ENCODE measurements at places on chromosomes 7 and 10.

- no peak for DNase-seq
These were observed 569.4 kb downstream of the SUGCT start for GRCh38 chr7:40704172-40704571.

DNA sequence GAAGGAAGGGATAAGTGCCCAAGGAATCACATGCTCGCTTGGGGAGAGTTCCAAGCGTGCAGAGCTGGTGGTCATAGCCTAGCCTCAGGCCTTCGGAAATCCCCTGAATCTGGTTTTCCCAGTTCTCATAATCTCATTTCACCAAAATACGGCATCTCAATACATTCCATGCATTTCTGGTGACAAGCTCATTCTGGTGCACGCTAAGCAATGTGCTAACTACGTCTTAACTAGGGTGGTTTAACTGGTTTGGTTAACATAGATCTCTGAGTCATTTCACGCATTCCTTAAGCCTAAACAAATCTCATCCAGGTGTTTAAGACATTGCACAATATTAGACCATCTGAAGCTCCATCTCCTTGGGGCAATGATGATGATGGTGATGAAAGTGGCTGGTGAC, 72.9 kb upstream of the STEAP1B start:
- peak; percentile 80 for DNase-seq

GRCh38 chr7:82050792-82051191, 280.9 kb upstream of the HGF start:
- no peak for DNase-seq

DNA sequence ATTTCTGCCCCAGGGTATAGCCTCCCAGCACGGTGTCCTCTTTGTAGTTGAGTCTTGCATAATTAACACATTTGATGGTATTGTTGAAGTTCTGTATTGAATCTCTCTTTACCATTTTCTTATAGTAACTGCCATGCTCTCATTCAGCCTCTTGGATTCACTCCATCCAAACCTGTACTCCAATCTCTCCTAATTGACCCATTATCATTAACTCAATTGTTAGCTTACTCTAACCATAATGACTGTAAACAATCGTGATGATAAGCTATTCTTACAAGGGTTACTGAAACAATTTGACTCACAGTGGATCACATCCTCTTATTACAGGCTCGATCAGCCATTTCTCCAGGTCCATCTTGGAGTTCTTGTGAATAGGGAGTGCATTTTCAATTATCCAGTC, 191.9 kb upstream of the AGK start:
- DNase-seq: no peak

- DNase-seq: no peak
These were observed 244.6 kb upstream of the MGMT start for GRCh38 chr10:129222436-129222835.

- no peak for DNase-seq
These were observed 995.3 kb downstream of the SORCS1 start for GRCh38 chr10:106169241-106169640.

DNA sequence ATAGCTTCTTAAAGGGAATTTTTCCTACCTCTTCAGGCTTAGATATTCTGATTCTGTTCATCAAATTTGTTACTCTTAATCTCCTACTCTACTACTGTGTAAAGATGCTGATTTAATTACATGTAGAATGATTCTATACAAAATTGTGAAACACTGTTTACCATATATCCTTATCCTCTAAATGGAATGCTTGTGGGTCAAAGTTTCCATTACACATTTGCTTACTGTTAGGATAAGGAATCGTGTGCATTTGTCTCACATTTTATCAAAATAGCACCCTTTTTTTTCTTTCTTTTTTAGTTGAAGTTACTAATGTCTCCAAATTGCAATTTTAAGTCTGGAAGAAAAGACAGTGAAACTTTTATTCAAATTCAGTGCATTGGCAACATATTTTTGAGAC, 65.3 kb downstream of the TFEC start:
- no peak for DNase-seq

DNA sequence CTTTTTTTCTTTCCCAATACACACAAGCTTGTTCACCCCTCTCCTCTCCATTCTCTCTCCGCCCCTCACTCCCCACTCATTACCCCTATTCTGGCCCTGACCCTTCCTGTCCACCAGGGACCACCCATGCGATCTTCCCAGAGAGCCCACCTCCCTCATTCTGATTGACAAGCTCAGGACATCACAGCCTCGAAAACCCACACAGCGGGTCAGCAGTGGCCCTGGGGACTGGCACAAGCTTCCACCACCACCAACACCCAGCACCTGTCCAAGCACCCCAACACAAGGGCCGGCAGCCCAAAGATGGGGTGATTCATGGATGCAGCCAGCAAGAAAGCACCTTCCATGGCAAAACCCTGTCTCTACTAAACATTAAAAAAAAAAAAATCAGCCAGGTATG, 50.0 kb upstream of the USP6NL start:
- DNase-seq: no peak

DNA sequence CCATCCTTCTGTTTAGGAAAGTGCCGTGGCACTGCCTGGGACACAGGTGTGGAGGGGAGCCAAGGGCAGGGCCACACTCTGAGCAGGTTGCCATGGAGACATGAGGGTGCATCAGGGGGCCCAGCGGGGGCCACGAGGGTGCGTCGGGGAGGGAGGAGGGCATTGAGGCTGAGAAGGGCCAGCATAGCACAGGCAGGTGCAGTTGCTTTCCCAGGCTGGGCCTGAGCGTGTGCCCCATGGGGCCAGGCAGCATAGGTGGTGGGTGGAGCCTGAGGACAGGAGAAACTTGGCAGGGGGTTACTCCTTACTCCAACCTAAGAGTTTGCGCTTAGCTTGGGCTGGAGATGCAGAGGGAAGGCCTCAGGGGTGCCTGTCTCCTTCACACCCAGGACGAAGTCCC, 15.2 kb downstream of the YKT6 start:
- DNase-seq: no peak

DNA sequence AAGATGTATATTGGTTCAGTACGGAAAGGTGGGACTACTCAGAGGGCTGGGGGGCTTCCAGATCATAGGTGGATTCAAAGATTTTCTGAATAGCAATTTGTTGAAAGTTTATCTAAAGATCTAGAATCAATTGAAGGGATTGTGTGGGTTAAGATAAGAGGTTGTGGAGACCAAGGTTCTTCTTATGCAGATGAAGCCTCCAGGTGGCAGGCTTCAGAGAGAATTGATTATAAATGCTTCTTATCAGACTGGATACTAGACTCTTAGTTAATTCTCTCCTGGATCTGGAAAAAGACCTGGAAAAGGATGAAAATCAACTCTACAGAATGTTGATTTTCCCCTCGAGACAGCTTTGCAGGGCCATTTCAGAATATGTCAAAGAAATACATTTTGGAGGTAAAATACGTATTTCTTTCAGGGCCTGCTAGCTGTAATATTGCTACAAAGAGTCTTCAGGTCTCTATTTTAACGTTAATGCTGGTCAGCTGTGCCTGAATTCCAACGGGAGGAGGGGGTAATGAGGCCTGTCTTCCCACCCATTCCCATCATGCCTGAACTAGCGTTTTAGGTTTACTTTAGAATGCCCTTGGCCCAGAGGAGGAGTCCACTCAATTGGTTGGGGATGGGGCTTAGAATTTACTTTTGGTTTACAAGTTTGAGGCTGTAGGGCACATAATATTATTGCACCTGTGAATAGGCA, 12.8 kb upstream of the GPR15LG start:
- no peak for DNase-seq

DNA sequence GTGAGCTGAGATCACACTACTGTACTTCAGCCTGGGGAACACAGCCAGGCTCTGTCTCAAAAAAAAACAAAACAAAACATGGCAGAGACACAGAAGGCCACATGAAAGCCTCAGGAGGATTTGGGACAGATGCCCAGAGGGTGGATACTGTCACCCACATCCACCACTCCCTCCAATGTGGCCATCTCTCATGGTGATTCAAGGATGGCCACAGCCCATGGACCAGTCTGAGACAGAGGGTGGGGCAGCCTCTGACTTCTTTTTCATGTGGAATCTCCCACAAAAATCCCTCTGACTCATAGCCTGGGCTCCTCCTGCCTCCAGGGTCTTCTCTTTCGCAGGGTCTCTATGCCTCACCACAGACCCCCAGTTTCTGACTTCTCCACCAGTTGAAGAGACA, 59.0 kb upstream of the GTF2I start:
- peak; percentile 77 for DNase-seq

- DNase-seq: no peak
These were observed 72.1 kb upstream of the NANOS1 start for GRCh38 chr10:118957443-118957825.

GRCh38 chr7:92044148-92044547, 90.1 kb downstream of the CYP51A1 start:
- no peak for DNase-seq

DNA sequence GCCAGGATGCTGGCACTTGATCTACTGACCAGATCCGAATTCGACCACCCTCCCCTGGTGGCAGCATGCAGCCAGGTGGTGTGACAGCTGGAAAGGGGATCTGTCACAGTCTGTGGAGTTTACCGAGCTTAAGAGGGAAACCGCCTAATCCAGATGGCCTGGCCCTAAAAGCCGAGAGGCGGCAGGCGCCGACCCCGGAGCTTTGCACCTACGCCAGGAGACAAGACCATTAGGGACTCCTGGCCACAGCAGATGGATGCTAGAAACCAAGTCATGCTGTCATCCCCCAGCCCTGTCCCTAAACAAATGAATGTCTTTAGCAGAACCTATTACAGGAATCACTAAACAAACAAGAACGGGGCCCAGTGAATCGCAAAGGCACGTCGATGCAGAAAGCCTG, 27.7 kb downstream of the RCC1L start:
- no peak for DNase-seq

DNA sequence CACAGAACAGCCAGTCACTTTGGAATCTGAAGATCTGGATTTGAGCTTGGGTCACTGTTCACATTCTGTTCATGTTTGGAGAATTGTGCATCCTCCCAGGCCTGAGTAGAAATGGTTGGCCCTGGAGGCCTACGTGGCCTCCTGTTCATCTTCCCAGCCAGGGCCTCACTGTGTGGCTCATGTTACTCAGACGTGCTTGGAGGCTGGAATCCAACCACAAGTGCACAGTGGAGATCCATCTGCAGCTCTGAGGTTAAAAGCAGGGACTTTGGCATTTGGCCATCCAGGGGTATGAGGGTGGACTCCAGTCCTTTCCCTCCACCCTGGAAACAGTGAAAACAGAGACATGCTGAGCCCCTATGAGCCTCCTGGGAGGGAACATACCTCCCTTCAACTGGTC, 709.0 kb upstream of the IGFBP3 start:
- peak; percentile 76 for DNase-seq

GRCh38 chr7:106765727-106766355, 99.2 kb upstream of the PIK3CG start:
- DNase-seq: no peak

GRCh38 chr7:137574812-137575211, 231.3 kb upstream of the PTN start:
- no peak for DNase-seq

DNA sequence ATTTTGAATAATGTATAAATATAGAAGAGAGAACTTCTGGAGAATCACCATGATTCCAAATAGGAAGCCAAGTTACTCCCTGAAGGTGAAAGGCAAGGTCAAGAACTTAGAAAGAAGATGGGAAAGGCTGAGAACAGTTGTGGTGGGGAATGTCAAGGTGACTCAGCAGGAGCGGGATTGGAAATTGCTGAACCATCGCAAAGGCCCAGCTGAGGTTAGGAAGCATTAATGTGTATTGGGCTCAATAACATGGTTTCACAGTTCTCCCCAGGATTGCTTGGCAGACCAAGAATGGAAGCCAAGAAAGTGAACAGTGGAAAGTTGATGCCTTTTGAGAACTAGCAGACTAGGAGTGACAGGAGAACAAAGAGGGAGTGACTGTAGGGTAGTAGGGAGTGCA, 133.3 kb downstream of the VTI1A start:
- no peak for DNase-seq

DNA sequence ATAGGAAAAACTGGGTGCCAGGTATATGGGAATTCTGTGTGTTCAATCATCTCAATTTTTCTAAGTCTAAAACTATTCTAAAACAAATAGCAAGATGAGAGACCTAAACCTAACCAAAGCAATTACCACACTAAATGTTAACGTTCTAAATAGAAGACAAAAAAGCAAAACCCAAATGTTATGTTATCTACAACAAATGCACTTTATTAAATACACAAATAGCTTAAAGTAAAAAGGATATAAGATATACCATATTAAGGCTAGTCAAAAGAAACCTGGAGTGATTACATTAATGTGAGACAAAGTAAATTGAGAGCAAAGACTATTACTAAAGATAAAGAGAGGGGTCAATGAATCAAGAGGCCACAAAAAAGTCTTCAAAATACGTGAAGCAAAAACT, 81.4 kb downstream of the LARP4B start:
- DNase-seq: no peak

GRCh38 chr7:134420424-134421125, 38.3 kb downstream of the AKR1B1 start:
- DNase-seq: peak; percentile 45

DNA sequence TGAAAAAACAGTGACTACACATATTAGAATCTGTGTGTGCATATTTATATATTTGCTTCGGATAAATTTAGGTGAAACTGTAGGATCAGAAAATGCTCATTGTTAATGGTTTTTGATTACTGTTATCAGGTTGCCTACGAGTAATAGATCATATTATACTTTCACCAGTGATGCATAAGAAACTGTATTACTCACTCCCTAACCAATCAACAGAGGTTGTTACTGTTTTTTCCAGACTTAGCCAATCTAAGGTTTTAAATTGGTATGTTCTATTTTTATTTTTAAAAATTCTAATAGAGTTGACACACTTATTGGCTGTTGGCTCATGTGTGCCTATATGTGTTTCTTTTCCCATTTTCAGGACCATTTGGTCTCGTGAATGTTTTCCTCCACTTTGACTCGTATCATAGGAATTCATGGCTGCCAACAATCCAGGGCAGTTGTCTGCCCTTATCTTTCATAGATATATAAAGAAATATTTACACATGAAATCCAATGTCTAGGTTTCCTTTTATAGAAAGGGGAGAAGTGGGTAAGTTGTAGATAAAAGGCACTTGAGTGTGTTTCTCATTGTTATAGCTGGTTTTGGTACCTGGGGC, 59.2 kb downstream of the ANLN start:
- DNase-seq: no peak

- DNase-seq: no peak
These were observed 185.3 kb upstream of the GDF10 start for GRCh38 chr10:47114680-47115186.
